ENCODE measurements at places on chromosomes 1 and 21. TPM values are rescaled to one million over a fixed set of nuclear protein-coding genes. Genes with fewer than 3 reads are reported as not detected.
A peak's percentile ranks its signal among the peaks of the same experiment; 100 is the strongest.

KLF17 gene
- total RNA-seq: not detected

DNA sequence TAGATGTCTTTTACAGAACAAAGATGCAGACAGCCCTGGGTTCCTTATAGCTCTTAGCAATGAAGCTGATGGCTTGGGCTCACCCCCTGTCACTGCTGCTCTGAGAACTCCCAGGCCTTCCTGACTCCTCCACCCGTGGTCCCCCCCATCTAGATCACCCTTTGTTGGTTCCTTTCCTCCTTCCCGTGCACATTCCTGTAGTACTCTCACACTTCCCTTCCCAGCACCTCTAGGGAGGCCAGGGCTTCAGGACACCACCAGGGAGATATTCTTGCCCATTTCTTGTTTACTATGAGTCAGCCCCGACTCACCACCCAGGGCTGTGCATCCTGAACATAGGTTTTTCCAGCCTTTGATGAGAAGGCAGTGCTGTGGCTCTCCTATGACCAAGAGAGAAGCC, 14.4 kb upstream of the NOS1AP start:
- peak overlapping the region; percentile 27 for H3K27ac ChIP-seq
- H3K27me3 ChIP-seq: no peaks in the 10 kb centered on the region
- DNase-seq: peak; percentile 66
- no peaks in the 10 kb centered on the region for H3K36me3 ChIP-seq
- peaks cover 6% of the 10 kb centered on the region for H3K4me1 ChIP-seq

DNA sequence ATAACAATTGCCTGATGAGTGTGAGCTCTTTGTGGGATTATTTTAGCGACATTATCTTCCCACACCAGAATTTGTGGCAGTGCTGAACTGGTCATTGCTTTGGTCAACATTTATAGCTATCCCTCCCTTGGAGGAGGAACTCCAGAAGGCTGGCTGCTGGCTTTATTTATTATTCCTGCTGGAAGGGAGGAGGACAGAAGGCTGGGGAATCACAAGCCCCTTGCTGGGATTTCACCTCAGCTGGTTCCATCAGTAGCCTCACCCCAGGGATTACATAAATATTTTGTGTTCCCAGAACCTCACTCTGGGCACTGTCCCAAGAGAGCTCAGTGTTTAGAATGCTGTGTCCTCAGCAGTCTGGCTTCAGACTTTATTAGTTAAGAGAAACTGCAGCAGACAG, 102.8 kb upstream of the C1orf21 start:
- H3K4me3 ChIP-seq: no peak overlapping the region
- H3K27ac ChIP-seq: no peak overlapping the region
- H3K36me3 ChIP-seq: no peaks in the 10 kb centered on the region
- no peak for DNase-seq

- H3K27ac ChIP-seq: no peak overlapping the region
- H3K4me3 ChIP-seq: no peak overlapping the region
- no peaks in the 10 kb centered on the region for H3K36me3 ChIP-seq
- H3K27me3 ChIP-seq: no peaks in the 10 kb centered on the region
Measured at GRCh38 chr1:100626397-100626796, 88.5 kb downstream of the GPR88 start.

- no peak overlapping the region for H3K27ac ChIP-seq
- no peak overlapping the region for H3K4me3 ChIP-seq
- DNase-seq: no peak
- H3K4me1 ChIP-seq: no peaks in the 10 kb centered on the region
- H3K36me3 ChIP-seq: no peaks in the 10 kb centered on the region
Measured at GRCh38 chr21:39519835-39520234, 68.1 kb downstream of the SH3BGR start.

FGR gene
- total RNA-seq: not detected

- H3K27me3 ChIP-seq: no peaks in the 10 kb centered on the region
- H3K36me3 ChIP-seq: no peaks in the 10 kb centered on the region
- no peak overlapping the region for H3K4me3 ChIP-seq
- no peak overlapping the region for H3K27ac ChIP-seq
- DNase-seq: no peak
Measured at GRCh38 chr1:109826930-109827349, 63.2 kb upstream of the EPS8L3 start.

DNA sequence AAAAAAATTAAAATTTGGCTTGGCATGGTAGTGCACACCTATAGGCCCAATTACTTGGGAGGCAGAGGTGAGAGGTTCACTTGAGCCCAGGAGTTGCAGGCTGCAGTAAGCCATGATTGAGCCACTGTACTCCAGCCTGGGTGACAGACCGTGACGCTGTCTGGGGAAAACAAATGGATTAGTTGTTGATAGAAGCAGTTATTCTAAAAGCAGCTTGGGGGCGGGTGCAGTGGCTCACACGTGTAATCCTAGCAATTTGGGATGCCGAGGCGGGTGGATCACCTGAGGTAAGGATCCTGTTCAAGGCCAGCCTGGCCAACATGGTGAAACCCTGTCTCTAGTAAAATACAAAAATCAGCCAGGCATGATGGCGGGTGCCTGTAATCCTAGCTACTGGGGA, 40.3 kb downstream of the KIF1B start:
- no peaks in the 10 kb centered on the region for H3K36me3 ChIP-seq
- H3K4me3 ChIP-seq: no peak overlapping the region
- peaks cover 16% of the 10 kb centered on the region for H3K4me1 ChIP-seq
- no peaks in the 10 kb centered on the region for H3K27me3 ChIP-seq
- no peak overlapping the region for H3K27ac ChIP-seq

ADAMTS5 gene
- 0.02 TPM for total RNA-seq

- no peak overlapping the region for H3K27ac ChIP-seq
- no peak overlapping the region for H3K4me3 ChIP-seq
- no peak for DNase-seq
- H3K36me3 ChIP-seq: no peaks in the 10 kb centered on the region
- H3K4me1 ChIP-seq: no peaks in the 10 kb centered on the region
- H3K27me3 ChIP-seq: no peaks in the 10 kb centered on the region
Measured at GRCh38 chr21:21000591-21001175, 2.5 kb downstream of the NCAM2 start.

CFAP74 gene
- total RNA-seq: 4.9 TPM

DNA sequence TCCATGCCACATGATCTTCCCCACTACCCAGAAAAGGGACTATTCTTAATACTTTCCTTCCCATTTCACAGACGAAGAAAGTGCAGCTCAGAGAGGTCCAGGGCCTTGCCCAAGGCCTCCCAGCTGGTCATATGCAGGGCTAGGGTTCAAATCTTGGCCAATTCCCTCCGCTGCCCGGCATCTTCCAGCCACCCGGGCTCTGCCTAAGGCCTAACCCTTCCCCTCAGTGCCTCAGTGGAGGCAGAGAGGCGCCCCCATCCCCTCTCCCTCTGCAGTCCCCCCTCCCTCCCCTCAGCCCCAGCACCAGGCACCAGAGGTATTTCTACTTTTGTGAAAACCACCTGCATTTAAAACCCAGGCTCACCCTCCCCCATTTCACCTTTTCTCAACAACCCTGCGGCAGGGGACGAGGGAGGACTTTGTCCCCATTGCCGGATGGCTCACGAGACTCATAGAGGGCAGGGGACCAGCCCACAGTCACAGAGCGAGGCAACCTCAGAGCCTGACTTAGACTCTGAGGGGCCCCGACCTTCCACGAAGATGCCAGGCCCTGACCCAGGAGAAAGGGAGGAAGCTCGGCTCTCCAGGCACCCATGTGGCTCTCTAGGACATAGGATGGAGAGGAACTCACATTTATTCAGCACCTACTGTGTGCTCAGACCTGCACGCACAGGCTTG, 12.3 kb downstream of the LAPTM5 start:
- H3K27me3 ChIP-seq: no peaks in the 10 kb centered on the region
- peaks cover 2% of the 10 kb centered on the region for H3K4me1 ChIP-seq

DNA sequence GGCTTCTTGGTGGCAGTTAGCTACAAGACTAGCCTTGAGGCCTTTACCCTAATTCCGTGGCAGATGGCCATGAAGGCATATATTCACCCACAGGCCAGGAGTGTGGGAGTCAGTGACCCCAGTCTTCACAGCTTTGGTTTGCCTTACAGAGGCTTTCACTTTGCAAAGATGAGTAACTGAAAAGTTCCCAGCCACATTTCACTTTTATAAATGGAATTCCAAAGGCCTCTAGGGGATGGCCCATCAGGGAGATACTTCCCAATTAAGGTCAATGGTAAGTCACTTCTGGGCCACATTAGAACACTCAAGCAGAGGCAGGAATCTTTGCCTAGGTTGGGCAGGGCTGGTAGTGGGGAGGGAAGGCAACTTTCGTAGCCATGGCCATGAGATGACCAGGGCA, 13.1 kb upstream of the HEYL start:
- no peak overlapping the region for H3K4me3 ChIP-seq
- peaks cover 10% of the 10 kb centered on the region for H3K4me1 ChIP-seq
- H3K27ac ChIP-seq: no peak overlapping the region
- H3K27me3 ChIP-seq: no peaks in the 10 kb centered on the region

- H3K27me3 ChIP-seq: no peaks in the 10 kb centered on the region
- no peak for DNase-seq
- no peaks in the 10 kb centered on the region for H3K36me3 ChIP-seq
- H3K4me3 ChIP-seq: no peak overlapping the region
Measured at GRCh38 chr21:35738347-35738961, 321.9 kb downstream of the SETD4 start.

GRCh38 chr1:62613890-62614289, 16.6 kb downstream of the ANGPTL3 start:
- no peaks in the 10 kb centered on the region for H3K36me3 ChIP-seq
- H3K27ac ChIP-seq: no peak overlapping the region
- no peak overlapping the region for H3K4me3 ChIP-seq
- no peaks in the 10 kb centered on the region for H3K27me3 ChIP-seq

DNA sequence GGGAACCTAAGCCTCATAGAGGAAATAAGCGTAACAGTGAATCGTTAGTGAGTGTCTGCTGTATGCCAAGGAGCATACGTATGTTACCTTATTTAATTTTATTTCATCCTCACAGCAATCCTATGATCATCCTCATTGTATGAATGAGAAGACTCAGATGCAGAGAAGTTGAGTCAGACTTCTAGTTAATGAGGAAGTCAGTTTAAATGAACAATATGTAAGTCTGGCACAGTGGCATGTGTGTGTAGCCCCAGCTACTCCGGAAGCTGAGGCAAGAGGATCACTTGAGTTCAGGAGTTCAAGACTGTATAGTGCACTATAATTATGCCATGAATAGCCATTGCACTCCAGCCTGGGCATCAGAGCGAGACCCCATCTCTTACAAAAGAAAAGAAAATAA, 148.0 kb downstream of the ZZZ3 start:
- peaks cover 57% of the 10 kb centered on the region for H3K4me1 ChIP-seq
- H3K36me3 ChIP-seq: no peaks in the 10 kb centered on the region
- H3K27ac ChIP-seq: no peak overlapping the region
- H3K27me3 ChIP-seq: no peaks in the 10 kb centered on the region
- H3K4me3 ChIP-seq: no peak overlapping the region
- no peak for DNase-seq

- DNase-seq: no peak
- no peak overlapping the region for H3K4me3 ChIP-seq
- H3K4me1 ChIP-seq: no peaks in the 10 kb centered on the region
Measured at GRCh38 chr1:76425201-76426145, 350.9 kb downstream of the ST6GALNAC3 start.

DNA sequence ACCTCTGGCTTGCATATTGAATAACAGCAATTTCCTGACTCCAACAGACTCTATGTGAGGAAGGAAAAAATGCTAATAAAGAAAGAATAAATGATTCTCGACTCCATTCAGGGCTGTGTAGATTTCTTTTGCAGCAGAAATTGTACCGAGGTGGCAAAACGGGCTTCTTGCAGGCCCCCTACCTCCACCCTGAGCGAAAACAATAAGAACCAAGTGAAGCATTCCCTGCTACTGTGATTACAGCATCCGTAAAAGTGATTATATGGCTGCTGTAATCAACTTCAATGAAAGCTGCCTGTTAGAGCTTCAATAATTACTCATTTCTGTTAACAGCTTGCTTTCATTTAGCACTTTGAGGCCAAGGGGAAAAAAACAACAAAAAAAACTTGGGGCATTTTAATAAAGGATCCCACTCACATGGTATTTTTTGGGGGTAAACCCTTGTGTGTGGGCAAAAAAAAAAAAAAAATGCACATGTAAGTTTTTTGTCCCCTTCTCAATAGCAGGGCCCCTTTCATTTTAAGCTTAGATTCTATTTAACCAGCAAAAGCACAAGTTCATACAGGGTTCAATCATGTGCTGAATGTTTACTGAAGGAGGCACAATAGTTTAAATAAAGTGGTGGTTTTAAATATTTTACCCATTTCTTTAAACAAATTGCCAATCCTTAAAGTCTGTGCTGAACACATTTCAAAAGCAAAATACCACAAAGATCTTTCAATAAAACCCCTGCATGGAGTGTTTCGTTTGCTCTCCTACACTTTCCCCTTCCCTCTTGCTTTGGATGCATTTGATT, 271.6 kb downstream of the LMO4 start:
- H3K27me3 ChIP-seq: no peaks in the 10 kb centered on the region
- H3K36me3 ChIP-seq: no peaks in the 10 kb centered on the region
- DNase-seq: no peak
- H3K4me3 ChIP-seq: no peak overlapping the region
- H3K27ac ChIP-seq: no peak overlapping the region

GRCh38 chr21:41768437-41769042, 1.7 kb upstream of the RIPK4 start:
- H3K4me3 ChIP-seq: peak overlapping the region; percentile 74
- peaks cover 33% of the 10 kb centered on the region for H3K4me1 ChIP-seq
- no peaks in the 10 kb centered on the region for H3K36me3 ChIP-seq
- DNase-seq: peak; percentile 32
- H3K27me3 ChIP-seq: peaks cover 37% of the 10 kb centered on the region

- H3K4me3 ChIP-seq: peak overlapping the region; percentile 89
- peak overlapping the region; percentile 55 for H3K27ac ChIP-seq
- H3K27me3 ChIP-seq: no peaks in the 10 kb centered on the region
- H3K4me1 ChIP-seq: peaks cover 19% of the 10 kb centered on the region
Measured at GRCh38 chr1:201739492-201740085, 89.4 kb upstream of the IPO9 start.

- H3K27ac ChIP-seq: no peak overlapping the region
- H3K27me3 ChIP-seq: no peaks in the 10 kb centered on the region
- DNase-seq: no peak
- H3K4me1 ChIP-seq: peaks cover 9% of the 10 kb centered on the region
Measured at GRCh38 chr1:54798206-54798605, 2.9 kb downstream of the TTC22 start.

MINDY1 gene
- total RNA-seq: 1.2 TPM

NPHP4 gene
- total RNA-seq: 20.0 TPM

IVL gene
- not detected for total RNA-seq

GRCh38 chr1:151739590-151740355, 18.5 kb downstream of the RIIAD1 start:
- DNase-seq: no peak
- no peaks in the 10 kb centered on the region for H3K36me3 ChIP-seq
- no peak overlapping the region for H3K27ac ChIP-seq
- peaks cover 10% of the 10 kb centered on the region for H3K4me1 ChIP-seq

Measured in HCT116 (cell line).